ENCODE measurements at places on chromosomes 3 and 15.

GRCh38 chr15:65189102-65189740, 4.1 kb upstream of the CLPX start:
- no peak for DNase-seq

GRCh38 chr3:39128951-39129350, 21.5 kb downstream of the TTC21A start:
- DNase-seq = no peak

GRCh38 chr3:11807686-11808085, 39.0 kb downstream of the TAMM41 start:
- no peak for DNase-seq

DNA sequence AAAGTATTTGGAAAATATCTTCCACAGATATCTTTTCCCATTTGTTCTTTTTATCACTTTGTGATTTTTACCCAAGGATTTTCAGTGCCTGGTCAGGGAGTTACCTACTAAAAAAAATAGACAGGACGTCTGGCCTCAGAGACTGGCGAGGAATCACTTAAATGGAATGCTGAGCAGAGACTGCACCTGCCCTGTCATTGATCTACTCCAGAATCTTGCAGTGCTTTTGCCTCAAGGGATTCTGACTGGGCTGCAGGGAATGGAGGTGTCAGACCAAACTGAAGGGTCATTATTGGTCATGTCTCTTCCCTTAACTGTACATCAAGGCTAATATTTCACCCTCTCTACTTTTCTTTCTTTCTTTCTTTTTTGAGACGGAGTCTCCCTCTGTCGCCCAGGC, 12.1 kb upstream of the RYR3 start:
- no peak for DNase-seq

GRCh38 chr15:77119446-77119845, 48.5 kb upstream of the TSPAN3 start:
- DNase-seq = no peak

GRCh38 chr15:21269121-21269520, 171.2 kb downstream of the POTEB3 start:
- no peak for DNase-seq

DNA sequence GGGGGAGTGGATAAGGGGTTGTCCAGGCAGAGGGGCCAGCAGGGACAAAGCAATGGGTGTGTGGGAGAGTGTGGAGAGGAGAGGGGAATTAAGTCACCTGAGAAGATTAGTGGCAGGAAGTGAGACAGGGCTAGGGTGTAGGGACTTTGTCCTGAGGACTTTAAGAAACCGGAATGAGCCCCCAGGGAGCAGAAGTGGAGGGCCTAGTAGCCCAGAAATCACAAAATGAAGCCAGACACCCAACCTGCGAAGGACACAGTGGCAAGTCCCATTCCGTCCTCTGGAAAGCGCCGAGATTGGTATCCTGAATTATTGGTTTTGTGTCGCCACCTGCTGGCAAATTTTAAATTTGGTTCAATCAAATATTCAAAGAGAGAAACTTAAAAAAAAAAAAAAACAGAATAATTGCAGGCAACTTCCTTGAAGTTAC, 78.0 kb upstream of the SLC25A36 start:
- peak; percentile 4 for DNase-seq
